Spleen (tissue), 13 donors: ENCODE measurements at places on chromosomes 5 and 9. TPM values are rescaled to one million over a fixed set of nuclear protein-coding genes. Genes with fewer than 3 reads are reported as not detected.

DNA sequence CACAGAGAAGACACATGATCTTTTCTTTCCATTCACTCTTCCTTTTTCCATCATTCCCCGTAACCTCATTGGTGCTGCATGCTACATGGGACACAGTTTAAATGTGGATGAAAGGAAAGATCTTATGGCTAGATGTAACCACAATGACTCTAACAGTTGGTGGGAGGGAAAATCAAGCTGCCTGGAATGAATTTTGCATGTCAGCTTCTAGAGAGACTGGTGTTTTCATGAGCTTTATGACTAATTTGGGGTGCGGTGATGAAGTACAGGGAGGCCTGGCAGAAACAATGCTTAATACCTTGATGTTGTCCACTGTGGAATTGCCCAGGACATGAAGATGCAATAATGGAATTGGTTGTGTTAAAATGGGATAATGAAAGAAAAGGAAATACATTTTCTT, 55.9 kb upstream of the MYO10 start:
- no peaks in the 10 kb centered on the region for H3K27me3 ChIP-seq
- H3K27ac ChIP-seq, result no peak overlapping the region
- no peak for DNase-seq
- H3K4me1 ChIP-seq, result no peaks in the 10 kb centered on the region
- H3K36me3 ChIP-seq, result no peaks in the 10 kb centered on the region

GRCh38 chr5:40431734-40432133, 248.0 kb upstream of the PTGER4 start:
- no peaks in the 10 kb centered on the region for H3K27me3 ChIP-seq
- no peak for DNase-seq
- H3K27ac ChIP-seq, result no peak overlapping the region
- no peak overlapping the region for H3K4me3 ChIP-seq
- H3K36me3 ChIP-seq, result no peaks in the 10 kb centered on the region

Gene HAND1
- total RNA-seq, result not detected

DNA sequence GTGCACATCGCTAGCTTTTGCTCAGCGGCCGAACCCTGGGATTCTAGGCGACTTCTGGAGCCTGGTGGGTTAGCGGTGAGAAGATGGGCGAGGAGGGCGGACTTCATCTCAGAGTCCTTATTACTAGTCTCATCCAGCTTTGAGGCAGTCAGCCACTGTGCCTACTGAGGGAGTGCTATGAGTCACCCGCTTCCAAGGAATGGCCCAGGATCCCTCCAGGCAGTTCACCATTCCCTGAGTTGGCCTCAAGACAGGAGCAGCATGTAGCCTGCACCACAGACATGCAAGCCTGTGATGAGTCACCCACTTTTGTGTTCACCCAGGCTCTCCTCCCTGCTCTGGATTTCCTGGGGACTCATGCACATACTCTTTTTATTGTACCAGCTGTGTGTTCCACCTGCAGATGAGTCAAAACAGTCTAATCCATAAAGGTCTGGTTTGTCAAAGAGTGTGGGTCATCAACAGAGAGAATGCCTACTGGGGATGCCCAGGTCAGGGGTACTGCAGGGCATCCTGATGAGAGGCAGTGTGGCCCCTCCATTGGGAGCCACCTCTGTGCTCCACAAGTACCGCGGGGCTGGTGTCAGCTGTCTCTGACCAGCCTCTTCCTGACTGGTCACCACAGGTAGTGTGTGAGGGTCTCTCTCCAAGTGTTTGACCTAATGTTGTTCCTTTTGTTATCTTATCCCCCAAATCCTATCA, 20.2 kb downstream of the SLC22A5 start:
- H3K36me3 ChIP-seq, result no peaks in the 10 kb centered on the region
- no peak overlapping the region for H3K4me3 ChIP-seq
- H3K4me1 ChIP-seq, result peaks cover 42% of the 10 kb centered on the region
- H3K27me3 ChIP-seq, result no peaks in the 10 kb centered on the region
- no peak for DNase-seq

DNA sequence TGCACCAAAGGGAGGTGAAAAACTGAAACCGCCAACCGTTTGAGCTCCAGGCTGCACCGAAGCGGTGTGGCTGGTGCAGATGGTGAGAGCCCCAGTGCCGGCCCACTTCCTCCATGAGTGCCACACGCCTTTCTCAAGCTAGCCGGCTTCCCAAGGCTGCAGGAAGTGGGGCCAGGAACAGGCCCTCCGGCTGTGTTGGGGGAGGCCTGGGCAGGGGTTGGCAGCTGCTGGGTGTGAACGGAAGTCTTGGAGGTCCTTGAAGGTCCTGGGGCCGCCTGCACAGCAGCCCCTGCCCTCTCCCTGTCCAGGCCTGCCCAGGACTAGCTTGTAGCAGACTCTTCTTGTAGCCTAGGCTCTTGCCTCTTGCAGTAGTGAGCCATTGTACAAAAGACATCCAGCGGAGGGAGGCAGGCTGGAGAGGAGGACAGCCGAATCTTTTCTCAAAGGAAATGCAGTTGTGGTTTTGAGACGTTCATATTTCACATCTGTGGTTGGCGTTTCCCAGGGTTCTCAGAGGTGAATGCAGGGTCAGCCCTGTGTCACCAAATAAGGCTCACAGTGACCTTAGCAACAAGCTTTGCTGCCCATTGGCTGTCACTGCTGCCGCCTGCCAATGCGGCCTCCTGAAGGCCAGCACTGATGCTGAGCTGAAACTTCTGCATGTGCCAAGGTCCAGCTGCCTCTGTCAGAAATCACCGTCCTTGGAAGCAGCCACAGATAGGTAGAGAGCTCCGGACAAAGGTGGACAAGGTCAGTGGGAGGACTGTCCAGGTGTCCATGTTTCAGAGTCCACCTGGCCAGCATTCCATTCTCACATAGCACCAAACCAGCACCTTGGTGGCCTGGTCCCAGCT, 23.9 kb downstream of the IRF1 start:
- peak; percentile 95 for DNase-seq
- H3K4me3 ChIP-seq, result peak overlapping the region; percentile 27
- H3K27ac ChIP-seq, result peak overlapping the region; percentile 99
- H3K27me3 ChIP-seq, result no peaks in the 10 kb centered on the region

DNA sequence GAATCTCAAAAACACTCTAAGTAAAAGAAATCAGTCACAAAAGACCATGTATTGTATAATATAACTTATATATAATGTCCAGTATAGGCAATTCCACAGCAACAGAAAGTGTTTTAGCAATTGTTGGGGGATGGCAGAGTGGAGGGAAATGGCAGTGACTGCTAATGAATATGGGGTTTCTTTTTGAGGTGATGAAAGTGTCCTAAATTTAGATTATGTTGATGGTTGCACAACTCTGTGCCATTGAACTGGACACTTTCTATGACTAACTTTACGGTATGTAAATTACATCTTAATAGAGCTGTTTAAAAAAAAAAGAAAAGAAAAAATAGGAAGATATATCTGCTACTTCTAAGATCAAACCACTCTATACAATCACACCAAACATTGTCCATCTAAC, 124.9 kb upstream of the ZNF462 start:
- H3K4me3 ChIP-seq, result no peak overlapping the region
- no peak overlapping the region for H3K27ac ChIP-seq
- no peak for DNase-seq
- H3K27me3 ChIP-seq, result no peaks in the 10 kb centered on the region
- H3K36me3 ChIP-seq, result no peaks in the 10 kb centered on the region
